ENCODE measurements at places on chromosomes 7 and 10.

- no peak for DNase-seq
These were observed 1131.4 kb downstream of the XPNPEP1 start for GRCh38 chr10:108791794-108792474.

DNA sequence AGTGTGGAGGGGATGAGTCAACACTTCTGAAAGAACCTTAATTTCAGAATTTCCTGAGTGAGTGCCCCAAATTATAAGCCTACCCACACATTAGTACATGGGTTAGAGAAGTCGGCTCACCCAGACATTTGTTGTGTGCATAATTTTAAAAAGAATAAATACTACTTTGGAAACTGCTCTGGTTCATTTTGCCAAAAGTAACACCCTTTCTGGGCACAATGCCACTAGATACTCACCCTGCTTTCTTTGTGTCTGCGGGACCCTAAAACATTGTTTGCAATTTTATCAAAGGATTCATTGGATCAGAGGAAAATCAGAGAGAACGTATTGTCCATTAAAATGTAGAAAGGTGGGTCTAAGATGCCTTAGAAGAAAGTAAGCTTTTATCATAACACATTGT, 245.5 kb upstream of the NRP1 start:
- DNase-seq: no peak

DNA sequence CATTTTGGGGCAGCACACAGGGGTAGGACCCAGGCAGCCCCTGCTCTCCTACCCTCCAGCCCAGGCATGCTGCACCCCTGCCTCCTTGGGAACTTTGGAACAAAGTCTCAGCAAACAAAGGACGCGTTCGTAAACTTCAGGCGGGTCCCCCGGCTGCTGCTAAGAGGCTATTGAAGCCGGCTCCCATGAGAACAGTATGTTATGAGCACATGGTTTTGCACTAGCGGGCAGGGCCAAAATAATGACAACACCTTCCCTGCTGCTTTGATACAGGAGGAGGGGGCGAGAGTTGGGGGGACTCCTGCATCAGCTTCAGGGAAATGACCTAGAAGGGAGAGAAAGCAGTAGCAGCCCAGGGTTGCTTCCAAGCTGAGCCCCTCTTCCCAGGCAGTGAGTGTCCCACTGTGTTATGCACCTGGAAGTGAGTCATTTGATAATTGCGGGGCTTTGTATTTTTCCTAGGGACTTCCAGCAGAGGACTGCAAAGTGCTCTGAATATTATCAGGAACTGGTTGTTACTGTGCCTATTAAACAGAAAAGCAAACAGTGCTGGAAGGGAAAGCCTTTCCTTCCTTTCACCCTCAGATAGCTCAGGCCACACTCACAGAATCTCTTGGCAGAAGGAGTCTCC, 6.9 kb downstream of the ITPRIP start:
- no peak for DNase-seq

DNA sequence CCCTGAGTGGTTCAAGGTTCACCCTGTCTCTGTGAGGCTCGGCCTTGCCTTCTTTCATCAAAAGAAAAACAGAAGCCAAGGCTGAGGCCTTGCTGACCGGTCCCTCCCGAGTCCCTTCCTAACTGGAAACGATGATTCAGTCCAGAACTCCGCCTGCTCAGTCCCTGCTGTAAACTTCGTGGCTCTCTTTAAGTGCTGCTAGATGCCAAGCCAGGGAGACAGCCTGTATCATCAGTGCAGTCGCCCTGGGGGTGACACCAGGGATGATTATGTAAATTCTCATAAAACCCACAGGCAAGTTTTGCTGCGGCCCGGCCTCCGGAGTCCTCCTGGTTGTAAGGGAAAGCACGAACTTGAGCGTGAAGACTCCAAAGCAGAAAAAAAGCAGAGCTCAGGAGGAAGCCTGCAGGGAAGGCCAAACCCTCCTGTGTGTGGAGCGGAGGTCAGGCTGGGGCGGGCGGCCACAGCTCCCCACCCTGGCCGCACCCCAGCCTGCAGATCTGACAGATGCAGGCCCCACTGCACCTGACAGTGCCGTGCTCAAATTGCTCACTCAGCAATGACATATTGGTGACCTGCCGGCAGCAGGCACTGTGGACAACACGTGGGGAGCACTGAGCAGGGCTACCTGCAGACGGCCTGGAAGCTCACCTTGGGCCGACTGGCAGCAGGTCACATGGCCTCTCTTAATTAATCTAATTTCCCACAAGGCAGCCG, 123.4 kb downstream of the DYNC2I1 start:
- no peak for DNase-seq

GRCh38 chr7:50317221-50317678, 12.7 kb downstream of the IKZF1 start:
- peak; percentile 66 for DNase-seq

GRCh38 chr7:70619659-70620058, 512.3 kb upstream of the GALNT17 start:
- DNase-seq: no peak

- no peak for DNase-seq
These were observed 87.3 kb upstream of the STK17A start for GRCh38 chr7:43495572-43495971.

- DNase-seq: no peak
These were observed 19.8 kb upstream of the PURB start for GRCh38 chr7:44905002-44905635.

GRCh38 chr7:10436302-10436701, 537.4 kb upstream of the PHF14 start:
- DNase-seq: no peak

DNA sequence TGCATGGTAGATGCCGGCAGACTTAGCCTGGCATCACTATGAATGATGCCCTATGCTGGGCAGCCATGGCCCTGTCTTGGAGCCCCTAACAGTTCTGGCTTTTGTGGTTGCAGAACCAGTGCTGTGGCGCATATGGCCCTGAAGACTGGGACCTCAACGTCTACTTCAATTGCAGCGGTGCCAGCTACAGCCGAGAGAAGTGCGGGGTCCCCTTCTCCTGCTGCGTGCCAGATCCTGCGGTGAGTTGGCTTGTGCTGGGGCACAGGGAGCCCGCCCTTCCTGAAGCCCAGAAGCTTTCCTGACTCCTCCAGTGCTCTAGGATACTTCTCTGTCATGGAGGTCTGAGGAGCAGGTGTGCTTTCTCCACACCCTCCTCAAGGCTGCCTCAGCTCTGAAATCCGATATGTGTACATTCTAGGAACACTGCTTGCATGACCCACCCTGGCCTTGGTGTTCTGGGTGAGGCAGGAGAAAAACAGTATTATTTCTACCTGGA, 25.6 kb upstream of the SH2D4B start:
- DNase-seq: no peak

- no peak for DNase-seq
These were observed 39.6 kb downstream of the DYNC1I1 start for GRCh38 chr7:95811846-95812445.

GRCh38 chr10:1094112-1095057, 38.2 kb downstream of the WDR37 start:
- DNase-seq: no peak

- DNase-seq: no peak
These were observed 3.5 kb upstream of the MYPN start for GRCh38 chr10:68105820-68106219.

DNA sequence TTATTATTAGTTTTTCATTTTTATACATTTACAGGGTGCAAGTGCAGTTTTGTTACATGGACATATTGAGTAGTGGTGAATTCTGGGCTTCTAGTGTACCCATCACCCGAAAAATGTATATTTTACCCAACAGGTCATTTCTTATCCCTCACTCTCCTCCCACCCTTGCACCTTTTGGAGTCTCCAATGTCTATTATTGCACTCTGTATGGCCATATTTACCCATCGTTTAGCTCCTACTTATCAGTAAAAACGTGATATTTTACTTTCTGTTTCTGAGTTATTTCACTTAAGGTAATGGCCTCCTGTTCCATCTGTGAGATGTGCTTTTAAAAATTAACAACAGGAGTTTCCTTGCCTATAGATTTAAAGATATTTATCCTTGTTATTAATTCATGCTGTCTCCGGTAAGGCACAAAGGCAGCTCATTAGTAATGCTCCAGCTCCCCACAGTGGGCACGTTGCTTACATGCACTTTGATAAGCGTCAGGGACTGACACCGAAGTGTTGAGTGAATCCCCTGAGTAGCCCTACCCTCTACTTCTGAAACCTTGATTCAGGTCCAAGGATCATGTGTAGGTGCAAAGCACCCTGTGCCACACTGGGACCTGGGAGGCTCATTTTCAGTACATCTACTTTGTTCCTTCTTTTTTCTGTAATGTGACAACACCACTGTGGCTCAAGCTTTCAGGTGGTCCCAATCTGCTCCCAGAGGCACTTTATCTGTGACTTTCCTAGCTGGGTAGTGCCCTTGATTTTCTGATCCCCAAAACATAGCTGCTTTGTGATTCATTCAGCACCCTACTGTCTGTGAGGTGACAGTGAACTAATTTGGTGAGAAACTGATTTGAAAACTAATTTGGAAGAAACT, 27.3 kb downstream of the HYAL4 start:
- peak; percentile 65 for DNase-seq

- DNase-seq: peak; percentile 43
These were observed 1.9 kb downstream of the TTYH3 start for GRCh38 chr7:2633538-2634266.

GRCh38 chr10:24488631-24489030, 235.1 kb downstream of the ARHGAP21 start:
- DNase-seq: no peak

- peak; percentile 48 for DNase-seq
These were observed 2.1 kb upstream of the IDE start for GRCh38 chr10:92575961-92576360.

DNA sequence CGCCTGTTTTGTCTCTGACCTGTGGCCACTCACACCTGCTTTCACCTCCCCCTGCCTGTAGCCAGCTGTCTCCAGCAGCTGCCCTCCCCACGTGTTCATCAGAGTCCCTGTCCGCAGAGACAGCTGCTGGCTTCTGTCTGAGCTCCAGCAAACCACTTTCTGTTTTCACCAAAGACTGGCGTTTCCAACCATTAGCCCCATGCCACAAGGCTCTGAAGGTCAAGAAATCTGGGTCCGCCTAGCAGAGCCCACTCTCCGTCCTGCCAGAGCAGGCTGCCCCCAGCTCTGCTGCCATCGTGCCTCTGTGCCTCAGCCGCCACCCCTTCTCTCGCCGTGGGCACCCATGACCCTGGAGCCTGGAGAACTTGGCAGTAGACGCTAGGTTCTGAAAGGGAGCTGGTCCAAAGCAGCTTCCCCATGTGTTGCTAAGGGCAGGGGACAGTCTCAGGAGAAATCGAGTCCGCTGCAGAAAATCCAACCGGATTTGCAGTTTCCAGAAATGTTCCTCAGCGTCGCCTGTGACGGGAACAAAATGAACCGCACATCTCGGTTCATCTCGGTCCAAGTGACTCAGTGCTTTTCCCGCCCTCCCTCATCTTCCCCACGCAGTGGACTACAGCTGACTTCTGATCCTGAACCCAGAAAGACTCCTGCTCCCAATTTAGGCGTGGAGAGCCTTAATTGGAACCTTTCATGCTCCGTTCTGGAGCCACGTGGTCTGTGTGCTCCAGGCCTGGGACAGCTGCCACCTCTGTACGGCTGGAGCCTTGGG, 28.0 kb downstream of the TMEM120A start:
- DNase-seq: no peak

DNA sequence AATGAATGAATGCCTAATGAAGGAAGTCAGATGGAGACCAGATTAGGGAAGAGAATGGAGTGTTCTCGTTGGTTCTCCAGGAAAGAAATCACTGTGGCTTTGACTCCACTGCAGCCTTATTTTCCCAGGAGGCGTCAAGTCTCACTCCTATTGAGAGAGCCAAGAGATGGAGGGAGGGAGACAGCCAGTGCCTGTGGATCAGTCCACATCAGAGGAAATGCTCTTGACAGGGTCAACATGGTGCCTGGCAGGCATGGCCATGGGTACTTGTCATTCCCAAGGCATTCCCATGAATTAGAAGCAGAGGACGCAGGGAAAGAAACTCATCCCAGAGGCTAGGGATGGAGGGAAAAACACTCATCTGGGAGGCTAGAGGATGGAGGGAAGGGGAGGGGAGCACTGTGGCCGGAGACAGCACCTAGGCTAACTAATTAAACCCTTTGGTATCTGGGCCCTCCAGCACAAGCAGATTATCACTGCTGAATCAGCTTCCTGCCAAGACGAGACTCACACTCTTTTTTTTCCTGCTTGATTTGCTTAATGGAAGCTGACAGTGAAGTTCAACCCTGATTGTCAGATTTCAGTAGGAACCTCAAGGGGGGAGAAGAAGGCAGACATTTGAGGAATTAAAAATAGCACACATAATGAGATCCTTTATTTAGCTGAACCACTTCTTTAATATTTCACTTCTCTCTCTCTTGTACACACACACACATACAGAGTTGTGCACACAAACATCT, 1233.2 kb upstream of the AUTS2 start:
- no peak for DNase-seq

- DNase-seq: peak; percentile 86
These were observed 1.1 kb downstream of the HNRNPA2B1 start for GRCh38 chr7:26199301-26200037.

- no peak for DNase-seq
These were observed 52.2 kb downstream of the SNX10 start for GRCh38 chr7:26343837-26344236.

DNA sequence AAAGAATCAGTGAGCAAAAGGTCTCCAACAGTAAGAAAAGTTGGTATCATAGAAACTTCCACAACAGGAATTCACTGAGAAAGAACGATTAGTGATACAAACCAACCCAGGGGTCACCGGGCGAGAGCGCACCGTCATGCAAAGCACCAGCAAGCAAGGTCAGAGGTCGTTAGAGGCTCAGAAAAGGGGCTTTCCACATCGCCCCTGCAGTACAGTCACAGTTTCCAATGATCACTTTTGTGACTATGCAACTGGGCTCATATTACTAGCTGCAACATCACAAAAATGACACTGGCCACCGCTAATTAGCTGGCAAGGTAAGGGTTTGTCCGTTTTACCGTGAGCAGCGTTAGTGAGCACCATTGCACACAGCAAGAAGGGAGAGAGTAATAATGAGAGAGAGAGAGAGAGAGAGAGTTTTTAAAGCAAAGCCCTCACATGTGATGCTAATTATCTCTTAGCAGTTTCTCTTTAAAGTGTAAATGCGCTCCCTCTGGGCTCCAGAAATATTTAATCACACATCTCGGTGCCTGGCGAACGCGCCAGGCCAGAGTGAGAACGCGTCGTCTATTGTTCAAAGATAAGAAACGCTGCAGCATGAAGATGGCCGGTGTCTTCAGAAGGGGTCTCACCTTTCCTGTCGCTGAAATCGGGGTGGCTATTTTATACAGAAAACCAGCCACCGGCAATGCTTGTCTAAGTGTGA, 237.5 kb downstream of the DNAJB6 start:
- DNase-seq: no peak

All from hematopoietic multipotent progenitor cell treated with erythropoietin and hydrocortisone succinate and interleukin-3 and kit ligand, for 6 days (in vitro differentiated cells).